ENCODE measurements at places on chromosomes 4 and X.

- no peak for DNase-seq
Observed at GRCh38 chrX:45623266-45623665, 422.6 kb upstream of the DIPK2B start.

DNA sequence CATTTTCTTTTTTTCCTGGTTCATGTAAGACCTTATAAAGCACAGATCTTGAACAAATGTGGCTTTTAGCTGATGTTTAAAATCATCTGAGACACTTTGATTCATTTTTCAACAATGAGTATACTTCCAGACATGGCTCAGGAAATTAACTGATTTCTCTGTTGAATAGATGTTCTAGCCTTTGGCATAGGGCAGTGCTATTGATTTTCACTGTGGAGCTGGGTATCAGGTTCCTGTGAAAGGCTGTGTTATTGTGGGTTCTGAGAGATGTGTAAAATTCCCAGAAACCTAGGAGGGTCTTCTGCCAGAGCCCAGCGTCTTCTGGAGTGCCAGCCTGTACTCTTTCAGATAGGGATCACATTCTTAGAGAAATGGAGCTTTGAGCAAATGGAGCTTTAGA lies 278.9 kb downstream of the EPHA5 start:
- no peak for DNase-seq

GRCh38 chr4:25297528-25298242 lies 14.9 kb upstream of the ZCCHC4 start:
- no peak for DNase-seq

DNA sequence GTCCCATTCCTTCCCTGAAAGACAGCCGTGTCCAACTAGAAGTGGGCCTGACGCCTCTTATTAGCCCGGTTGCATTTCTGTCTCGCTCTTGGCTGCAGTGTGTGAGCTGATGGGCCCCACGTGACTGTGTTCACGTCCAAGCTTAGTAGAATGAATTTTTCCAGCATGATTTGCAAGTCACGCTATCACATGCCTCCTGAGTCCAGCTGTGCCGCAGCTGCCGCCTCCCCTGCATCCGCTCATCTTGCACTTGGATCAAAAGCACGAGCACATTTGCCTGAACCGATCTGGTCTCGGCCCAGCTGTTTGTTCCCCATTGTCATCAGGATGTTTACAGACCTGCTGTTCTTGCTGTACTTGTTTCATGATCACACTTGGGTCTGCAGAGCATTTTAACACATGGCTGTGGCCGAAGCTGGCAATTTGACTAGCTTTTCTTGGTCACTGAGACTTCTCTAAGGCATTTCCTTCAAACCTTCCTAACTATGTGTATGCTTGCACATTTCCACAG lies 126.5 kb downstream of the KIT start:
- DNase-seq: no peak

- DNase-seq: no peak
Observed at GRCh38 chr4:91282217-91282616, 1021.5 kb upstream of the GRID2 start.

DNA sequence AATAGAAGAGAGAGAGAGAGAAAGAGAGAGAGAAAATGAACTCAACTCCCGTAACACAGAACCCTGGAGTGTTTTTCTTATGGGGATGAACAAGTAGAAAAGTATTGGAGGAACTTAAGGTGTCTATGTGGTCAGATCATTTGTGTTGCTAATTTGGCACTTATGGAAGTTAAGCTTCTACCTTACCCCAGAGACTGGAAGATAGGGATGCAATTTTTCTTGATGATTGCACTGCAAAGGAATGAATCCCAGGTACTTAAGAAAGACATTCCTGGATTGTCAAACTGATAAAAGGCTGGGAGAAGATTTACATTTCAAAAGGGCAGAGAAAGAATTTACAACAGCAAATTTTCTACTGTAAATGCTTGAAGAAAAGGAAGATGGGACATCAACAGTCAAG lies 57.2 kb downstream of the MAP9 start:
- DNase-seq: no peak

- no peak for DNase-seq
Observed at GRCh38 chr4:184146951-184147350, 70.7 kb downstream of the ENPP6 start.

DNA sequence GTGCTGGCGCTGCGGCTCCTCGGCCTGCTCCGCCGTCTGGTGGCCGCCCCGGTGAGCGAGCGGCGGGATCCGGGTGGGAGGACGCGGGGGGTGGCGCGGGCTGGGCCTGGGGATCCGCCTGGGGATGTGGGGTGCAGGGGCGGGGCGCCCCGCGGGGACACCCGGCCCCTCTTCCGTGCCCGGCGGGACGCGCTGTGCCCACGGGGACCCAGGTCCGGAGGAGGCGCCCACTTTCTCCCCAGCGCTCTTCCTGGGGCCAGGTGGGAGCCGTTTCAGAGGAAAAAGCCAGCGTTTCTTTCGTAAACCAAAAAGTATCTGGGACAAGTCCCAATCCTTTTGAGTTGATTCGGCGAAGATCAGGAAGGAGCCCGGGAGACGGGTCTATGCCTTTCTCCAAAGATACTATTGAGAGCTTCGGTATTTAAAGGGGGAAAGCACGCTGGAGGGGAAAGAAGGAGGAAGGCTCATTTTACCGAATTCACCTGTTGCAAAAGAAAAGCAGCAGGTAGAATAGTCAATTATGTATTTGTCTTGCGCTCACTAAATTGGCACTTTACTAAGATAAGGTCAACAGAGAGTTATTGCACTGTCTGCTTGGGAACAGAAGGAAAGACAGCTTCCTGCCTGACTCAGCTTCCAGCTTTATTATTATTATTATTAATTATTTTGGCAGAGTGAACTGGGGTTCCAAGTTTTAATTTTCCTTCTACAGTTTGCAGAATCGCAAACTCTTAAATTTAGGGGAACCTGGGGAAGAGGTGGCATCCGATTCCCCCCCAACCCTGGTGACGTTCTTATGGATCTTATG lies 81.5 kb upstream of the CD99 start:
- no peak for DNase-seq

GRCh38 chrX:147953976-147954375 lies 27.2 kb upstream of the FMR1NB start:
- DNase-seq: no peak

GRCh38 chr4:54371173-54371572 lies 142.1 kb downstream of the PDGFRA start:
- no peak for DNase-seq

- DNase-seq: no peak
Observed at GRCh38 chr4:106898621-106899230, 137.4 kb downstream of the DKK2 start.

DNA sequence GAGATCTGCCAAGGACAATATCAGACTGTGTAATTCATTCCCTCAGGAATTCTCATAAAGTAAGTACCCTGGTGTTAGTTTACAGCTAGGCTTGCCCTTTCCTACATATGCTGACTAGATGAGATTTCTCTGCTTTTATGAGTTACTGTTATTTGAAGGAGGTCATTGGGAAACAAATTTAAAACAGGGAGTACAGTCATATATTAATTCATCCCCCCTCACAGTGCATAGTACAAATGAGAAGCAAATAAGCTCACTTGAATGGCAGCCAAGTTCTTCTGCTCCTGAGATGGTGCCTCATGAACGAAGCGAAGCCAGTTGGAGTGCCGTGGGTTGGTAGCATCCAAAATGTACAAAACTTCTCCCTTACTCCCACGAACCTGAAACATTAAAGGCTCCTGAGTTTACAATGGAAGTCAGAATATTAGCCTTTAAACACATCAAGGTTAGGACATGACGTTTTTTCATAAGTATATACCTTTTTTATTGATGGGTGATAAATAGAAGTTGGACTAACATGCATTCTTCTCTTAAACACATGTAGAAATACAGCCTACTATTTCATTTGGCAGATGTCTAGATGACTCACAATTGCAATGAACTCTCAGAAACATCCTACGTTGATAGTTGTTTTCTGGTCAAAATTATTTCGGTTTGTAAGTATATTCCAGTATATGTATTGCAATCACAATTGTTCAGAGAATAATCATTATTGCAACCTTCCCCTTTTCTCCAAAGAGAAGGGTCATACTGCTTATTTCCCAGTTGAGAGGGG lies 69.2 kb downstream of the PRDM5 start:
- DNase-seq: no peak

- no peak for DNase-seq
Observed at GRCh38 chr4:108385076-108385475, 216.3 kb upstream of the LEF1 start.

GRCh38 chr4:153929675-153930074 lies 140.8 kb upstream of the SFRP2 start:
- DNase-seq: no peak

GRCh38 chr4:155837203-155837796 lies 28.8 kb downstream of the ASIC5 start:
- DNase-seq: no peak

DNA sequence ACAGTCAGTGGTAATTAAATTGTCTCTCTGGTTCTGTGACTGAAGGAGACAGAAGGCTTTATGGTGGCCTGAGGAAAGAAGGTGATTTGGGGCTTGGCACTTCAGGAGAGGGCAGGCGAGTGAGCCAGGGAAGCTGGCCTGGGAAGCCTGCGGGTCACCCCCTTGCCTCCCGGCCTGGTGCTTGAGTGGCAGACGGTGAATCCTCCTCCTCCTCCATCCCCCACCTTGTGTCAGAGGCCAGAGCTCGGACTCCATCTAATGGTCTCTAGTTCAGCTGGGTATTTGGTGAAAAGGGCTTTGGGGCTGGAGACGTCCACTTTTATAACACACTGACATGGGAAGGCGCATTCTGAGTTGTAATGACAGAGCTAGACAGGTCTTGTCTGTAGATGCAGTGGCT lies 8.7 kb downstream of the TMEM187 start:
- no peak for DNase-seq

GRCh38 chr4:176817204-176817603 lies 24.5 kb upstream of the VEGFC start:
- DNase-seq: no peak

DNA sequence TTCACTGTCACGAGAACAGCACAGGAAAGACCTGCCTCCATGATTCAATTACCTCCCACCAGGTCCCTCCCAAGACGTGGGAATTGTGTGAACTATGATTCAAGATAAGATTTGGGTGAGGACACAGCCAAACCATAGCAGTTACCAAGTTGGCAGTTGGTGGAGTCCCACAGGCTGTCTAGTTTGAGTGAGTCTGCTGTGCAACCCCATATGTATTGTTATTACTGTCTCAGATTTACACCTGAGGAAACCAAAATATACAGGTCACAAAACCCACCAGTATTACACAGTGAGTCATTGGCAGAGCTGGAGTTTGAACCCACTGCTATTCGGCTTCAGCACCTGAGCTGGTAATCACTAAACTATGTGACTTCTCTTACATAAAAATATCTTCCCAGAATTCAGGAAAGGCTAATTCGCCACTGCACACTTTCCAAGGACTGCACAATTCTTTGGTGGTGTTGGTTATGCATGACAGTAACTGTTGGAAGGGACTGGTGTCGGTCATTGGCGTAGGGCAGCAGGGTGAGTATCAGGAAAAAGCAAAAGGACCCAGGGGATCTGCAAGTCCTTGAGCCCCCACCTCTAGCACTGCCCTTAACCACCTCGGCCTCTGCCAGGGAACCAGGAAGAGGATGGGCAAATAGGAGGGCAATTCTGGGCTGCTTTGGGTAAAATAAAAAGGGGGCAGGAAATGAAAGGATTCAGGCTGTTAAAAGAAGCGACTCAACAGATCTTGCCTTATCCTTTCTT lies 110.1 kb downstream of the USP46 start:
- no peak for DNase-seq

DNA sequence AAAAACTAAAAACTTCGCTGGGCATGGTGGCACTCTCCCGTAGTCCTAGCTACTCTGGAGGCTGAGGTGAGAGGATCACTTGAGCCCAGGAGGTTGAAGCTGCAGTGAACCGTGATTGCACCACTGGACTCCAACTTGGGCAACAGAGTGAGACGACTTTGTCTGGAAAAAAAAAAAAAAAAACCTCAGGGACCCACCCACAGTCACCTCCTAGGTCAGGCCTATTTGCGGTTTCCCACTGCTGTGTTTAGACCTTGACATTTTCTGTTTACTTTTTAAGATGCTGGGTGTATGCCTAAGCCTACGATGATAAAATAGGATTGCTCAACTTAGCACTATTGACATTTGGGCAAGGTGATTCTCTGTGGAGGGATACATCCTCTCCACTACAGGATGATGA lies 197.4 kb upstream of the TBL1X start:
- DNase-seq: no peak
